ENCODE measurements at places on chromosomes 5 and 9. TPM values are rescaled to one million over a fixed set of nuclear protein-coding genes. Genes with fewer than 3 reads are reported as not detected.

GRCh38 chr5:39176759-39177630 lies 42.4 kb downstream of the FYB1 start:
- no peaks in the 10 kb centered on the region for H3K36me3 ChIP-seq
- no peak overlapping the region for H3K4me3 ChIP-seq
- 0 out of 2 replicates have a peak, but pooled peaks cover 5% of the 10 kb centered on the region for H3K27me3 ChIP-seq
- DNase-seq: no peak
- no peak overlapping the region for H3K27ac ChIP-seq

CCNG1 gene
- total RNA-seq: 199 TPM

DNA sequence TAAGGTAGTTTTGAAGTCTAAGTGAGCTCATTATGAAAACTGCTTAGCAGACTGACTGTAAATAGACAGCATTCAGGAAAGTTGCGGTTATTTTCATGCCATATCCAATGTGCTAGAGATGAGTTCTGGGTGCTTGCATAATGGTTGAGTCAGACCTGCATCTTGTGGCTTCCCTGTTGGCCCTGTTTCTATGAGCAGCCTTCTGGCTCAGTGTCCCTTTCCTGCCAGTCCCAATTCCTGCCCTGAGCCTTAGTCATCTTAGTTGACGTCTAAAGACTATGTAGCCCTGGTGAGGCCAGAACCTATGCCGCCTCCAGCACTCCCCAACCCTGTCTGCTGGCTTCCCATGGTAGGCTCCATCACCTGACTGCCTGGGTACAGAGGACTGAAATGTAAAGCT lies 76.3 kb upstream of the TNFSF8 start:
- H3K27me3 ChIP-seq: no peaks in the 10 kb centered on the region
- H3K27ac ChIP-seq: no peak overlapping the region

DNA sequence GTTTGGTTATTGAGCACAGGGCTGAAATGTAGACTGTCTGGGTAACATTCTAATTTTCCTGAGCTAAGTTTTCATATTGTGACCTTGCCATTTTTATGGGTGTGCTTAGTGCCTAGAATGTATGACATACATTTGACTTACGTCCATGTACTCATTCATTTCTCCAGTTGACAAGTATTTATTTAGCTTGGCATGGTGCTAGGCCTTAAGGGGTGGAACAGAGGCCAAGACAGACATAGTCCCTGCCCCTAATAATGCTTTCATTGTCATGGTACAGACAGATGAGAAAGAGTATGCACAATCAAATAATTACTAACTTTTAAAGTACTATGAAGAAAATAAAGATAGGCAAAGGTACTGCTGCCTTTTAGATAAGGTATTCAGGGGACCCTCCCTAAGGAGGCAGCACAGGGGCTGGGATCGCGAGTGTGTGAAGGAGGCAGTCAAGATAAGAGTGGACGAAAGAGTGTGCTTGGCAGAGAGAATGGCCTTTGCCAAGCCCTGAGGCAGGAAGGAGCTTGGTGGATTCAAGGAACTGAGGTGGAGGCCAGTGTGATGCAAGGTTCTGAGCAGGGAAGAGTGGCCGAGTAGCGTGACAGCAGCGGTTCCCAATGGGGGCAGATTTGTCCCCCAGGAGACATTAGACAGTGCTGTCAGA lies 128.0 kb downstream of the PIP5K1B start:
- no peaks in the 10 kb centered on the region for H3K4me1 ChIP-seq
- peaks cover 4% of the 10 kb centered on the region for H3K27me3 ChIP-seq
- no peak for DNase-seq
- no peaks in the 10 kb centered on the region for H3K36me3 ChIP-seq

MOB3B gene
- 0.25 TPM for total RNA-seq

- H3K36me3 ChIP-seq: no peaks in the 10 kb centered on the region
- peaks cover 12% of the 10 kb centered on the region for H3K4me1 ChIP-seq
- peak; percentile 75 for DNase-seq
Observed at GRCh38 chr9:88574953-88575352, 40.0 kb downstream of the NXNL2 start.

DNA sequence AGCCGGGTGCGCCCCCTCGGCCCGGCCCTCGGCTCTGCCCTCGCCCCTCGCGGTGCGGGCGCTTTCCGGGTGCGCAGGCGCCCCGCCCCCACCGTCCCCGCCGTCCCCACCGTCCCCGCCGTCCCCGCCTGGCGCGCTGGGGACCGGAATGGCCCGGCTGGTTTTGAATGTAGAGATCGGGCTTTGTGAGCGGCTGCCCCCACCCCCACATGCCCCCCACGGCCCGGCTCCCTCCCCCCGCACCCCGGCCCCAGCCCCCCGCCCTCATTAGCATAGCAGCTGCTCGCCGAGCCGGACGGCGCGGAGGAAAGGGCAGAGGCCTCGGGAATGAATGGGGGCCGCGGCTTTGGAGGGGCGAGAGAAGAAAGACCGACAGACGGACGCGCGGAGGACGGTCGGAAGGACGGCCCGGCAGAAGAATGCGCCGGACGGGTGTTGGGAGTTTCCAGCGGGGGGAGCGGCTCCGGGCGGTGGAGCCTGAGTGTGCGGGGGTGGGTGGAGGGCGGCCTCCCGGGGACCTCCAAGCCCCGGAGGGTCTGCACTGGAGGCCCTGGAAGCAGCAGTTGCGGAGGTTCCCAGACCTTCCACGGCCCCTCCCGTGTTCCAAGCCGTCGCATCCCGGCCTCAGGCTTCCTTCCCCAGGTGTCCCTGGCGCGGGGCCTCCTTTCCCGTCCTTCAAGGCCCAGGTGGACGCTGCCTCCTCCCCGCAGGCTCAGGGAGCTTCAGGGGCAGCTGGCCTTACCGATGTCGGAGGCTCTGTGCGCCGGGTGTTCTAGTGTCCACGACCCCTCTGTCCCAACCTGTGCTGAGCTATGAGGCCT lies 6.0 kb downstream of the NRARP start:
- DNase-seq: no peak
- peaks cover 22% of the 10 kb centered on the region for H3K4me1 ChIP-seq
- H3K4me3 ChIP-seq: no peak overlapping the region
- H3K36me3 ChIP-seq: no peaks in the 10 kb centered on the region
- no peak overlapping the region for H3K27ac ChIP-seq
- peaks cover 34% of the 10 kb centered on the region for H3K27me3 ChIP-seq

- no peaks in the 10 kb centered on the region for H3K27me3 ChIP-seq
- no peak for DNase-seq
- H3K4me3 ChIP-seq: no peak overlapping the region
- H3K27ac ChIP-seq: no peak overlapping the region
- peaks cover 28% of the 10 kb centered on the region for H3K4me1 ChIP-seq
Observed at GRCh38 chr9:96044401-96044800, 168.9 kb downstream of the ERCC6L2 start.

ROR2 gene
- total RNA-seq: not detected

RALGDS gene
- total RNA-seq: 21.5 TPM

DPYSL3 gene
- 42.7 TPM for total RNA-seq

GRCh38 chr5:41763574-41763973 lies 106.7 kb downstream of the OXCT1 start:
- H3K27ac ChIP-seq: peak overlapping the region; percentile 82
- H3K4me1 ChIP-seq: peaks cover 38% of the 10 kb centered on the region
- no peak overlapping the region for H3K4me3 ChIP-seq
- H3K27me3 ChIP-seq: no peaks in the 10 kb centered on the region

DNA sequence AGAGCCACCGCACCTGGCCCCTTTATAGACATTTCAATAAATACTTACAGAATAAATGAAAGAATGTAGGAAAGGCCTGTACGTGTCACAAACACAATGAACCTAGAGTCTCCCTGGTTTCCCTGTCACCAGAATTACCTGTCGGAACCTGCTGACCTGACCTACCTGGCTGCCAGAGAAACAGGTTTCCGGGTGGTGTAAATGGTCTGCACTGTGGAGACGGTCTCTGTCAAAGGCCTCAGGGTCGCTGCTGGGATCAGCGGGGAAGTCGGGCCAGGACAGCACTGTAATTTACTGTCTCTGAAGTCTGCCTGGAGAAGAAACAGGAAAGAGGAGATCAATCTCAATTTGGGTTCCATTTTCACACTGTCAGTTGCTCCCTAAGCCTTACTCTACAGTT lies 9.3 kb upstream of the FRRS1L start:
- no peak overlapping the region for H3K4me3 ChIP-seq
- H3K27me3 ChIP-seq: no peaks in the 10 kb centered on the region
- peaks cover 9% of the 10 kb centered on the region for H3K4me1 ChIP-seq
- H3K36me3 ChIP-seq: no peaks in the 10 kb centered on the region

DNA sequence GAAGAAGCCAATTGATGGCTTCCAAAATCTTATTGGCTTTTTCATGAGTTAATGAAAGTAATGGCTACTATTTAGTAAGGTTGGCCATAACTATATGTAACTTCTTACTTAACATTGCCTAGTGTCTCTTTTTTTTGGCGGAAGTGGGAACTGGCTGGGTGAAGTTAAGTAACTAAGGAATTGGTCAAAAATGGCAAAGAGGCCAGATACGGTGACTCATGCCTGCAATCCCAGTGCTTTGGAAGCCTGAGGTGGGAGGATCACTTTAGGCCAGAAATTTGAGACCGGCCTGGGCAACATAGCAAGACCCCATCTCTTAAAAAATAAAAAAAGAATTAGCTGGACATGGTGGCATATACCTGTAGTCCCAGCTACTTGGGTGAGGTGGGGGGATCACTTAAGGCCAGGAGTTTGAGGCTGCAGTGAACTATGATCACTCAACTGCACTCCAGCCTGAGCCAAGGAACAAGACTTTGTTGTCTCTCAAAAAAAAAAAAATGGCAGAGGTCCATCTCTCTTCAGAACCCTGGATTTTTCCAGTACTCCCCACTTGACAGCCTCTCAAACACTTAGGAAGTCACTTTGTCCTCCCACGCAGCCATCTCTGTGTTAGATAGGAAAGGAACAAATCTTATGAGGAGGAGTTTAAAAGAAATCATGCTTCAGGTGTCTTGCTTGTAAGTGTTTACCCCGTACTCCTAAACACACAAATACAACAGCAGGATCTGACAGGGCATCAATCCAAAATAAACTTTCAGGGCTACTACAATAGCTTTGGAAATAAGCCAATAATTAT lies 75.7 kb downstream of the TEK start:
- H3K27ac ChIP-seq: no peak overlapping the region
- no peak for DNase-seq
- no peak overlapping the region for H3K4me3 ChIP-seq
- H3K27me3 ChIP-seq: no peaks in the 10 kb centered on the region

DNA sequence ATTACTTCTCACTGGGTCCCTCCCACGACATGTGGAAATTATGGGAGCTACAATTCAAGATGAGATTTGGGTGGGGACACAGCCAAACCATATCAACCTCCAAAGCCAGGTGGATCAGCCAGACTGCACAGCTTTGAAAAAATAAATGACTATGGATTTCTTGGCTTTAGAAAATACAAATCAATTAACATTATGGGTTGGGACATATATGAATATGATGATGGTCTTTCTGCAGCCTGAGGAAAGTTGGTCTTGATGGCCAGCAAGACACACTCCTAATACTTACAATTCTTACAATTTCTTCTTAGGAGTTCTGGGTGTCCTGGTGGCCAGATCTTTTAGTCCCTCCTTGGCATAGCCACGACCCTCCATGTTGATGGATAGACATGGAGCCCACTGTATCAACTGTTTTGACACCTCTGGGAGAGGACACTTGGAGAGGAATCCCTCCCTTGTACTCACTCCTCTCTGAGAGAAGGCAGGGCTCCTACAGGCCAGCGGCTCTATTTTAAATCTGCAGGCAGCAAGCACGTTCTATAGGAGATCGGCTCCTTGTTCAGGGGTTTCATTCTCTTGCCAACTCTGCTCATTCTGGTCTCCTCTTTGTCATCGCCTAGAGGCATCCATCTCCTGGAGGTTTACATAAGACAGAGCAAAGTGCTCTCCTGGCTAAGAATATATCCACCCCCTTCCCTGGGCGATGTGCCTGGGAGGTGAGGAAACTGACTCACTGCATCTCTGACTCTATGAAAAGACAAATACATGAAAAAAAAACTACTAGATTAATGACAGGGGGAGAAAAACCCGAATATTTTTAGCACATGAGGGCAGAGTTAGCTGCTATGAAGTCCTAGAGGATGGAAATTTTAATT lies 145.9 kb downstream of the CARTPT start:
- H3K27ac ChIP-seq: no peak overlapping the region
- H3K36me3 ChIP-seq: no peaks in the 10 kb centered on the region
- H3K4me1 ChIP-seq: no peaks in the 10 kb centered on the region
- DNase-seq: no peak

- no peaks in the 10 kb centered on the region for H3K36me3 ChIP-seq
- H3K4me3 ChIP-seq: no peak overlapping the region
- DNase-seq: no peak
- peaks cover 9% of the 10 kb centered on the region for H3K4me1 ChIP-seq
- no peak overlapping the region for H3K27ac ChIP-seq
- no peaks in the 10 kb centered on the region for H3K27me3 ChIP-seq
Observed at GRCh38 chr5:148740079-148740858, 85.9 kb upstream of the HTR4 start.

DNA sequence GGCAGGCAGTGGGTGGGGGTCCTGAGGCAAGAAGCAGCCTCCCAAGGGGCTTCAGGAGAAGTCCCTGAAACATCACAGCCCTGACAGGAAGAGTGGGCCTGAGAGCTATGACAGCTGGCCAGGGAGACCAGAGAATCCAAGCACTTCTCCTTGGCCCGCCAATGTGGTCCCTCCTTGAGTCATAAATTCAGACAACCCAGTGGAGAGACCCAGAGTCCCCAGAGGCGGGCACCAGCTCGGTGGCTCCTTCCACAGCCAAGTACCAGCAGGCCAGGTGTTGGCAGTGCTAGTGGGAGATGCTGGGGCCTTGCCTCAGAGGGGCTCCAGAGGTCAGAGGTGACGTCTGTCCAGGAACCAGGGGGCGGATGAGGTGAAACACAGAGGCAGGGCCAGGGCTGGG lies 1.6 kb upstream of the DOK3 start:
- H3K36me3 ChIP-seq: peaks cover 34% of the 10 kb centered on the region
- H3K27me3 ChIP-seq: no peaks in the 10 kb centered on the region
- no peak for DNase-seq
- peaks cover 16% of the 10 kb centered on the region for H3K4me1 ChIP-seq
- H3K27ac ChIP-seq: no peak overlapping the region

DNA sequence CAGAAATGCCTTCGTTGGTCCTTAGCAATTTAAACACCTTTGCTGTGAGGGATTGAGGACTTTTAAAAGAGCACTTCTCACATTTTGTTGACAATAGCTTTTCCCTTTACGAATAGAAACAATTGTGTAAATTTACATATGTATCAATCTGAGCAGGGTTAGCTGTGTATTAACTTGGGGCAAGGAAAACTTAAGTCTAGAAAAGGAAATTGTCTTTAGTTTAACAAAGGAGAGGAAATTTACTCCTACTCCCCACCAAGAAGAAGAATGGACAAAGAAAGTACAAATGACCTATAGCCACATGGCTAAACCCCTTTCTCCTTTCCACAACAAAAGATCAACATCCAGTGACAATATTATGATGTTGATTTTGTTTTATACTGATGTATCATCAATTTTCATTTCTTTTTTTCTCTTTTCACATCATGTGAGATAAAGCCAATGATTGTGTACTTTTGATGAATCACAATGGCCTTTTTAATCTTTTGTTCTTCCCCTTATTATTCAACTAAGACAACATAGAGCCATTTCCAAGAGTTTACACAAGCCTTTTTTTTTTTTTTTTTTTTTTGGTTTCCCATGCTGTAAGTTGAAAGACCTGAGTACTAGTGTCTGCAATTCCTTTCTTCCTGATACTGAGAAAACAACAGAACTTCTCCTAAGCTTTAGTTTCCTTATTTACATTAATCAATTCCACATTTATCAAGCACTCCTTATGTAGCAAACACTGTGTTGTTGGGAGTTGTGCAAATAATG lies 19.0 kb downstream of the FOXB2 start:
- H3K4me1 ChIP-seq: no peaks in the 10 kb centered on the region
- no peak overlapping the region for H3K4me3 ChIP-seq
- H3K27me3 ChIP-seq: no peaks in the 10 kb centered on the region
- no peak for DNase-seq
- no peak overlapping the region for H3K27ac ChIP-seq

- H3K4me1 ChIP-seq: peaks cover 41% of the 10 kb centered on the region
- no peak overlapping the region for H3K27ac ChIP-seq
- DNase-seq: no peak
- H3K36me3 ChIP-seq: no peaks in the 10 kb centered on the region
- H3K4me3 ChIP-seq: no peak overlapping the region
Observed at GRCh38 chr5:168886157-168886556, 307.0 kb upstream of the PANK3 start.
